ENCODE measurements at places on chromosomes 6 and 20.

DNA sequence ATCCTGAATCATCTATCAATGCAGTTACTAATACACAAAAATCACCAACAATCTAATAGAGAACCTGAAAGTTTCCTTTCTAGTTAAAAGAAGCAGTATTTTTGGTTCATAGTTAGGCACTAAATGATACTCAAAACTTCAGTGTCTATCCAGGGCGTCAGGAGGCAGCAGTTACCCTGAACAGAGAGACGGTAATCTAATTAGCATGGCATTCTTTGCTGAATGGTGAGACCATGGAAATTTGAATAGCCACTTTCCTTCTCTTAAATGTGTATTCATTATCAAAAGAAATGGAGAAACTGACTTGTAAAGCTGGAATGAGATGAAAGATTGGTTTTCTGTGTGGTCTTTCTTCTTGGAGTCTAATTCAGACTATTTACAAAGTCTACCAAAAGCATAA is 146.6 kb upstream of the BMP5 start:
- DNase-seq, result no peak

GRCh38 chr6:40359808-40360207 is 227.4 kb downstream of the LRFN2 start:
- DNase-seq, result no peak

- no peak for DNase-seq
These were observed 222.3 kb downstream of the UBE3D start for GRCh38 chr6:82843291-82843885.

DNA sequence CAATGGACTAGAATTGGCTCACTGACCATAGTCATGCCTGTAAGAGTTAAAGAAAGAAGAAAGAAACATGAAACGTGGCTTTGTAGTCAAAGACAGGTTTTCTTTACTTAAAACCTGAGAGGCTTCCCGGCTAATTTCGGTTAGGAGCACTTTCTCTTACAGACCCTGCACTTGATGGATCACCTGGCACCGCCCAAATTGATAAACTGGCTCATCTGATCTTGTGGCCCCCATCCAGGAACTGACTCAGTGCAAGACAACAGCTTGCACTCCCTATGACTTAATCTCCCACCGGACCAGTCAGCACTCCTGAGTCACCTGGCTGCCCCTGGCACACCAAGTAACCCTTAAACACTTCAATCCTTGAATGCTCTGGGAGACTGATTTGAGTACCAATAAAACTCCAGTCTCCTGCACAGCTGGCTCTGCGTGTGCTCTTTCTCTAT is 12.3 kb downstream of the TMEM14B start:
- DNase-seq, result no peak

- DNase-seq, result no peak
These were observed 285.7 kb downstream of the BTBD9 start for GRCh38 chr6:38354037-38354381.

DNA sequence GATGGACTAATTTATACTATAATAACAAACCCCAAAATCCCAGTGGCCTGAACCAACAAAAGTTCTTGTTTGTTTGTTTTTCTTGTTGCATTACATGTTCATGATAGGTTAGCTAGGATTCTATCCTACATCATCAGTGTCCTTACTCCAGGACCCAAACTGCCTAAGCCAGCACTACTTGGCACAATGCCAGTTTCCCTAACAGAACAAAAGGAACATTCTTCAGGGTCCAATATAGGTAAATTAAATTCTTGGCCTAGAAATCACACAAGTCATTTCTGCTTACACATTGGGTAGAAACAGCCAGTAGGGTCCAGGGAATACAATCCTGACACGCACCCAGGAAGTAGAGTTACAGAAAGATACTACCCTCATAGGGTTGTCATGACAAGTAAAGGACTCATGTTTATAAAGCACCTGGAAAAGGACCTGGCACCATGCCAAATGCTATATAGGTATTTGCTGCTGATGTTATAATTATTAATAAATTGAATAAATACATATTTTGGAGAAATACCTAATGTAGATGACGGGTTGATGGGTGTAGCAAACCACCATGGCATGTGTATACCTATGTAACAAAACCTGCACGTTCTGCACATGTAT is 38.8 kb downstream of the RCAN2 start:
- DNase-seq, result no peak
